ENCODE measurements at places on chromosomes 2 and 18.
A peak's percentile ranks its signal among the peaks of the same experiment; 100 is the strongest.

DNA sequence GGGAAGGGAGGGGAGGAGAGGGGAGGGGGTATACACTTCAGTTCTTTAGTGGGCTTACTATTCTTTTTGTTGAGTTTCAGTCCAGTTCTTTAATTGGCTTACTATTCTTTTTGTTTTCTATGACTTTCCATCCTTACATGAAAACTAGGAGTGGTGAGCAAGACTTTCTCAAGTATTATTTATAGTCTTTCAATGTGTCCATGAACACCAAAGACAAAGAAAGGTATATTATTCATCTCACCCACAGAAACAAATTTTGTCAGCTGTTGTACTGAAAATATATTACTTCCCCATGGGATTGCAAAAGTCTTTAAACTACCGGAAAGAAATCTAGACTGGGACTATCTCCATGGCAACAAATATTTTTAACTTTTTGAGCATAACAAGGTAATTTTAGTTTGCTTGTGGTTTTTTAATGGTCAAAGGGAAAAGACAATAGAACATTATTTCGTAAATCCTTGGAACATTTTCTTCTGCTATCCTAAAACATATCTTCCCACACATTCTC, 17.6 kb downstream of the ADAM17 start:
- peak; percentile 73 for DNase-seq

GRCh38 chr2:207225773-207226172, 60.0 kb upstream of the KLF7 start:
- no peak for DNase-seq

GRCh38 chr2:11239666-11240462, 84.6 kb downstream of the SLC66A3 start:
- DNase-seq, result no peak

- no peak for DNase-seq
These were observed 6.5 kb downstream of the MOGAT1 start for GRCh38 chr2:222677981-222678380.

DNA sequence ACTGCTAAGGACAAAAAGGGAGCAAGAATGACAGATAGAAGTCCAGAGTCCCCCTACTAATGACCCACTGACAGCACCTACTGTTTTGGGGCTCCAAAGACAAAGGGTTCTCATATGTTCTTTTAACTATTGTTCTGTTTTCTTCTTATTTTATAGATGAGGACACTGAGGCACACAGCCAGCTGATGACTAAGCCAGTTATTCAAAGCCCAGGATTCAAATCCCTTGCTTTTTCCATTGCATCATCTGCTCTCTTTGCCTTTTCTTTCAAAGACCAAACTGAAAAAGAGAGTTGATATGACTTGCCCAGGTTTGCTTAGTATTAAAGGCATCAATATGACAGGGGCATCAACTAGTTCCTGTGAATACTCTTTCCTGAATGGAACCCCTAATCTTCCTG, 299.8 kb downstream of the LRATD1 start:
- DNase-seq, result no peak

GRCh38 chr2:216701544-216701943, 6.2 kb upstream of the IGFBP5 start:
- no peak for DNase-seq

Data from fibroblast of skin of left quadriceps (primary cell).